ENCODE measurements at places on chromosomes 11 and 22.

DNA sequence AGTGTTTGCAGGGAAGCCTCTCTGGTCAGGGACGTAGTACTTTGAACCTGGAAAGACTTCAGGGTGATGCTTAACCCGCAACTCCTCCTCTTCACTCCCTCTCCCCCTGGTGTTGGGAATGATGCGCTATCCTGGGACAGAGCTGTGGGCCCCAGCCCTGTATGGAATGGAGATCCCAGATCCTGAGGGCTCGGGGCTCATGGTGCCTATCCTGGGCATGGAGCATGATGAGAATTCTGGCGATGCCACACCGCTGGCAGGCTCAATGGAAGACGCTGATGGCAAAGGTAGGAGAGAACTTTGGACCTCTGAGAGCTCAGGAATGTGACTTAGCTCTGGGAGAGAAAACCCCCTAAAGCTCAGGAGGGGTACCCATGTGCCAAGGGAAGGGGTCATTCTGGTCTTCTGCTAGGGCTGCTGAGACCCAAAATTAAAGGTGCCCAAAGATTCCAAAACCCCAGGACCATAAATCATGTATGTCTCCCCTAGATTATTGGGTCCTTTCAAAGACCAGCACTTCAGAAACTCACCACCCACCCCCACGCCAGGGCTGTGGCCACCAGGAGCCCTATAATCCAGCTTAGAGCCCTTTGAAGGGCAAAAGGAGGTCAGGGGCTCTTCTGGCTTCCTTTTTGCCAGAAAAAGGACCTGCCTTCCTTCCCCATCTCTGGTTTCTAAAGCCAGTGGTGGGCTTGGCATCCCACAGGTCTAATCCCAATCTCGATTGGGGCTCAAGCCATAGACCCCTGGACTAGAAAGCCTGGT is 52.5 kb downstream of the BTG4 start:
- no peak for DNase-seq

DNA sequence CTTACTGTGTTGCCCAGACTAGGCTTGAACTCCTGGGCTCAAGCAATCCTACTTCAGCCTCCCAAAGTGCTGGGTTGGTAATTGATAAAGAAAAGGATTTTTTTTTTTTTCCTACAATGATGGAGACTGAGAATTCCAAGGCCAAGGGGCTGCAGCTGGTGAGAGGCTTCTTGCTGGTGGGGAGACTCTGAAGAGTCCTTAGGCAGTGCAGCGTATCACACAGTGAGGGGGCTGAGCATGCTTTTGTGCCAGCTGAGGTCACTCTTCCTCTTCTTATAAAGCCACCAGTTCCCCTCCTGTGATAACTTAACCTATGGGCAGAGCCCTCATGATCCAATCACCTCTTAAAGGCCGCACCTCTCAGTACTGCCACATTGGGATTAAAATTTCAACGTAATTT is 28.2 kb upstream of the CCDC81 start:
- DNase-seq: no peak

DNA sequence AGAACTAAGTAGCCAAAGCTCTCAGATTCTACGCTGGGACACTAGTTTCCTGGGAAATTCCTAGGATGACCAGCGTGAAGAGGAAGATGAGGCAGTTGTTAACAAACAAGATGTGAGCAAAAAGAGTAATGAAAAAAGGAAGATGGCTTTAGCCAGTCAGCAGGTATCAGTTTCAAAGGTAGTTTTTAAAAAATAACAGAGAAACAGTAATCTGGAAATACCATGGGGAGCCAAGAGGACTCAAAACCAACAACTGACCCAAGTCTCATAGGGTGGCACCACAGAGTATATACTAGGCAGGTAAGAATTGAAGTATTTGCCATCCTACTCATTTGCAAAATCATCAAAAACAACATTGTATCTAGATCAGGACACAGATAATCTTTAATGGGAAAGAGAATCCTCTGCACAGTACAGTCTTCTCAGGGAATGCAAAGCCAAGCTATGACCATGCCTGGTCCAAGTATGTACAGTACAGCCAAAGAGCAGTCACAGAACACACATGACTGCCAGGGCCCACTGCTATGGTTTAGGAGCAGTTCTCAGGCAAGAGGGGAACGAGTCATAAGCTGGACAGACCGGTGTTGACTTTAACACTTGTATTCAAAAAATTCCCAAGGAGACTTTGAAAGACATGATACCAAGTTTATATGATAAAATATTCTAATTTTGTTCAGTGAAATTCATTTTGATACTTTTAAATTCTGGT is 20.6 kb downstream of the MSANTD4 start:
- DNase-seq: no peak

GRCh38 chr11:102470251-102470650 is 17.7 kb upstream of the TMEM123 start:
- DNase-seq: no peak

Measured in OCI-LY7 (cell line).